Activated CD4-positive, alpha-beta T cell treated with anti-CD3 and anti-CD28 coated beads, Interleukin-2, amount 50 U/mL, for 1 hour (primary cell): ENCODE measurements at places on chromosomes 5 and 9.

- DNase-seq = no peak
Measured at GRCh38 chr9:98811051-98811650, 3.7 kb downstream of the GALNT12 start.

GRCh38 chr9:1591310-1591709 is 423.8 kb upstream of the SMARCA2 start:
- DNase-seq = no peak

- no peak for DNase-seq
Measured at GRCh38 chr5:153970496-153970895, 68.2 kb downstream of the FAM114A2 start.

GRCh38 chr9:122206118-122207046 is 22.4 kb downstream of the LHX6 start:
- DNase-seq = no peak

DNA sequence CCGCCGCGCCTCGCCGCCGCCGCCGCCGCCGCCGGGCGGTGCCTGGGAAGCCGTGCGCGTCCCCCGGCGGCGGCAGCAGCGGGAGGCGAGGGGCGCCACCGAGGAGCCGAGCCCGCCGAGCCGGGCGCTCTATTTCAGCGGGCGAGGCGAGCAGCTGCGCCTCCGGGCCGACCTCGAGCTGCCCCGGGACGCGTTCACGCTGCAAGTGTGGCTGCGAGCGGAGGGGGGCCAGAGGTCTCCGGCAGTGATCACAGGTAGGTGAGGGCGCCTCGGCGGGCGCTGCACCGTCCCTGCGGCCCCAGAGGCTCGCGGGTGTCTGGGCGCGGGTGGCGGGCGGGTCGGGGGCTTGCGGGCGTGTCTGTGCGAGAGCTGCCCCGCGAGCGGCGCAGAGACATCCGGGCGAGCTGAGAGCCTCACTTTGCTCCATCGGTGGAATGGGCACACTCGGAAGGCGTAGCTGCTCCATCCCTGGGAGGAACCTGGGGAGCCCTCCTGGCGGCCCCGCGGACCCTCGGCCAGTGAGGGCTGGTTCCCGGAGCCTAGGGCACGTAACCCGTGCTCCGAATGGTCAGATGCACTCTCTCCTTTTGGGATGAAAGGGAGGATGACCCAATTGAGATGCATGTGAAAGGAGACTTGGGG is 864 bp downstream of the PAPPA start:
- no peak for DNase-seq

- DNase-seq = no peak
Measured at GRCh38 chr5:109253262-109253661, 156.5 kb downstream of the PJA2 start.

- no peak for DNase-seq
Measured at GRCh38 chr9:137052998-137053943, 590 bp downstream of the ENTPD2 start.

DNA sequence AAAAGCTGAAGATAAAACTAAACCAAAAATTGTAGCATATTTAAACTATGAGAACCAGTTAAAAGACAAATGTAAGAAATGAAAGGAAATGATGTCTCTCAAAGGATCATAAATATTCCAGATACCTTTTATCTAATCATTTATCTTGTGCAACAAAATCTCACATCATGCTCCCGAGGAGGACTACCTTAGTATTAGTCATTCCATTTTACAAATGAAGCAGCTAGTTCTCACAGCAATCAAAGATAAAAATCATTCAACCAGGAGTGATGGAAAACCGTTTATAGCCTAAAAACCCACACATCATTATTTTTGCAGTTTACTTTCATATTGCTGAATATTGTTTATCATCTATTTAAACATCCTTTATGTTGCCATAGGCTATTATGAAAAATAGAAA is 190.0 kb downstream of the CDH12 start:
- DNase-seq = no peak

DNA sequence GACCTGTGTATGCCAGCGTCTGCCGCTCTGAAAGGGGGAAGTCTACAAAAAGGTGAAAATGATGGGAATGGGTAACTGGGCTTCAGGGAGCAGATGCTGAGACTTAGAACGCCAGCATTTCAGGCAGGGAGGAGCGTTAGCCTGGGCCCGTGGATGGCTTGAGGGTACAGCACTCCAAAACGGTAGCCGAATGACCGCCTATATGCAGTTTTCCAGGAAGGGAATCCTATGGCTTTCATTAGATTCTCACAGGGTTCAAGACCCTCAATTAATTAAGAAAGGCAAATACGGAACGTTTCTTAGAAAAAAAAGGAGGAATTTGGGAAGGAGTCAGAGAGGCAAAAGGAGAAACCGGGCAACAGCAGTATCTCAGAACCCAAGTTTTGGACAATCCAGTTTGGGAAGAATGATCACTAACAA is 639 bp downstream of the AMACR start:
- DNase-seq = no peak

DNA sequence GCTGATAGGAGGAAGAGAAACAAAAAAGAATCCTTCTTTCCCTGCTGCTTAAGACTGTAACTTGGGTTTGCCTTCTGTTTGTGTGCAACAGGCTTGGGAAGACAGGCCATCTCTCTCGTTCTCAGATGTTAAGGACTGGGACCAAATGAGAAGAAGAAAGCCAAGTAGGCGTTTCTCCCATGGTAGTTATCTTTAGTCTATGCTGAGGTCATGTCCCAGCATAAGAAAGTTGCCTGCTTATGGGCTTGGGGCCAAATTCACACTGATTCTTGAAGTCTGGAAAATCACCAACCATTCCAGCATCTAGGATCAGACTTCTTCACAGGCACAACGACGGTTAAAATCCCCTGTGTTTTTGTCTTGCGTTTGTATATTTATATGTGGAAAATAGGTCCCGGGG is 44.2 kb upstream of the PALM2AKAP2 start:
- no peak for DNase-seq

- no peak for DNase-seq
Measured at GRCh38 chr9:70405808-70406433, 8.5 kb downstream of the KLF9 start.

DNA sequence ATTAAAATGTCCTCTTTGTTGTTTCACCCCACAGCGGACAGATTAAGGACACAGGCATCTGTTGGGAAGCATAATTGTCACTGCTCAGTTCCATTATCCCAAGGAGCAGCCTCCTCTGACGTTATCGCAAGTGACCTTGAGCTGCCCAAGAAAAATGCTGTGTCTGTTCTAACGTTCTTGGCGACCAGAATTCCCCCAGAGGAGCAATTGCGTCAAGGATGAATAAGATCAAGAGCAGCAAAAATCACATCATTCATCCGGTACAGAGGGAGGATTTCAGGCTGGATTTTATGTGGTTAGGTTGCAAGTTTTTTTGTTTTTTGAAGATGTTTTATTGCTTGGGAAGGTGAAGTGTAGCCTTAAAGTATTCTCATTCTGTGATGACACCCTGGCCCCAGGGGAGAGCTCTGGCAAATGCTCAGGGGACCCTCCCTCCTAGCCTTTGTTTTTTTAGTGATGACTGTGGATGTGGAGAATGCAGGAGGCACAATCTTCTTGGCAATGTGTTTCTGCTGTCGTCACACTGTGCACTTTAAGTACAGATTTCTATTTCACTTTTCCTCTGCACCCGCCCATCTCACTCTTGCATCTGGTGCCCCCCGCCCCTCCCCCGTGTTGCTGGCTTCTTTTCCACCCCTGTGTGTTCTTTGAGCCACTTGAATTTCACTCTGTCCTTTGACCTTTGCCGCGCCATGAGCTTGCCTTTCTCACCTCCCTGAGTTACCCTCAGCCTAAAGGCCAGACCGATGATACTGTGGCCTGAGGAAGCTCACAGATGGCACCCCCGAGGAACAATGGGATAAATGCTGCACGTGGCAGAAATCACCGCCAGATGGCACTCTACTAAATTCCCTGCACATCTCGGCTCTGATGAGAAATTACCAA is 308.5 kb downstream of the RAB3C start:
- DNase-seq = peak; percentile 61

GRCh38 chr9:111605041-111605559 is 5.7 kb upstream of the PTGR1 start:
- DNase-seq = no peak

- DNase-seq = peak; percentile 57
Measured at GRCh38 chr5:132385326-132386105, 16.0 kb downstream of the SLC22A5 start.

GRCh38 chr5:151288180-151288579 is 15.4 kb downstream of the SLC36A3 start:
- DNase-seq = no peak

DNA sequence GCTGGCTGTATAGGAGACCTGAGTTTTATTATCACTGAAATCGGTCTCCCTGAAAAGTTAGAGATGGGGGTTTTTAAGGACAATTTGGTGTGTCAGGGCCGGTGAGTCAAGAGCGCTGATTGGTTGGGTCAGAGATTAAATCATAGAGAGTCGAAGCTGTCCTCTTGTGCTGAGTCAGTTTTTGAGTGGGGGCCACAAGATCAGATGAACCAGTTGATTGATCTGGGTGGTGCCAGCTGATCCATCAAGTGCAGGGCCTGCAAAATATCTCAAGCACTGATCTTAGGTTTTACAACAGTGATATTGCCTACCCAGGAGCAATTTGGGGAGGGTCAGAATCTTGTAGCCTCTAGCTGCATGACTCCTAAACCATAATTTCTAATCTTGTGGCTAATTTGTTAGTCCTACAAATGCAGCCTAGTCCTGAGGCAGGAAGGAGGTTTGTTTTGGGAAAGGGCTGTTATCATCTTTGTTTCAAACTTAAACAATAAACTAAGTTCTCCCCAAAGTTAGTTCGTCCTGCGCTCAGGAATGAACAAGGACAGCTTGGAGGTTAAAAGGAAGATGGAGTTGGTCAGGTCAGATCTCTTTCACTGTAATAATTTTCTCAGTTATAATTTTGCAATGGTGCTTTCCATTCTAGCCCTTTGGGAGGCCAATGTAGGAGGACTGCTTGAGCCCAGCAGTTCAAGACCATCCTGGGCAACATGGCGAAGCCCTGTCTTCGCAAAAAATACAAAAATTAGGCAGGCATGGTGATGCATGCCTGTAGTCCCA is 31.6 kb upstream of the RFK start:
- DNase-seq = no peak

DNA sequence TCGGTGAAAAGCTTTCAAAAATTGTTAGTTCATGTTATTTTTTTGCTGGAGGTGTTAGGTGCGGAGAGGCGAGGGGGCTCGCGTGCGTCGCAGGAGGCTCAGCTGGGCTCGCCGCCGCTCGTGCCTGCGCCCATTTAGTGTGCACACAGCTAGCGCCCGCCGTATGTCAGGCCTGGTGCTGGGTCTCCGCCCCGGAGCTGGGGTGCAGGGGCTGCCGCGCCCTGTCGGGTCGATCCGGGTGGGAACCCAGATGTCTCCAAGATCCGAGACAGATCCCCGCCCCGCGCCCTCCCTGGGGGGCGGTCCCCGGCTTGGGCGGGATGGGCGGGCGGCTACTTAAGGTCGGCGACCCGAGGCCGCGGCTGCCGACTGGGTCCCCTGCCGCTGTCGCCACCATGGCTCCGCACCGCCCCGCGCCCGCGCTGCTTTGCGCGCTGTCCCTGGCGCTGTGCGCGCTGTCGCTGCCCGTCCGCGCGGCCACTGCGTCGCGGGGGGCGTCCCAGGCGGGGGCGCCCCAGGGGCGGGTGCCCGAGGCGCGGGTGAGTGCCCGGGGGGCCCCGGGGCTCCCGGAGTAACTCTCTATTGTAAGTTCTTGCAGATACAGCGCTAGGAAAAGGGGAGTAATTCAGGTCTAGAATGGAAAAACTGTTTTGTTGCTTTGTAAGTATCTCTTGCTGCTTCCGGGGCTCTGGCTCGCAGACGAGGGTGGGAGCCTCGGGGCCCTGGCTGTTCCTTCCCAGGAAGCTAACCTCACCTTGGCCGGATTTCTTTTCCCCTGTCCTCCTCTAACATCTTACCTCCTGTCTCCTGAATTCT is 31.7 kb downstream of the GSN start:
- DNase-seq = no peak

- no peak for DNase-seq
Measured at GRCh38 chr5:35598707-35599370, 18.8 kb upstream of the SPEF2 start.

DNA sequence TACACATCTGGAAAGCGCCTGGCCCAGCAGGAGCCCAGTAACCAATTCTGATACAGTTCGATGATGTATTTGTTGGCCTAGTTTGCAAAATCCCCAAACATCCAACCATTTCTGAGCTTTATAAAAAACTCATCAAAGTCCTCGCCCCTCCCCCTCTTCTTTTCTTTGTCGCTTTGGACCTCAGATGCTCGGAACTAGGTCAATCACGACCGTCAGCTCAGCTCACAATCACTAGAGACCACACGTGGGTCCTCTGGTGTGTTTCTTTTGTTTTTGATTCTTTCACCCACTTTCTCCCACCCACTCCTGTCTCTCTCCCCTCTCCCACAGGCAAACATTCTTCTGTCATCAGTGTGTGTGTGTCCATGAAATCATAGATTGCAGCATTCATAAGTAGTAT is 26.7 kb upstream of the ZBTB43 start:
- no peak for DNase-seq

DNA sequence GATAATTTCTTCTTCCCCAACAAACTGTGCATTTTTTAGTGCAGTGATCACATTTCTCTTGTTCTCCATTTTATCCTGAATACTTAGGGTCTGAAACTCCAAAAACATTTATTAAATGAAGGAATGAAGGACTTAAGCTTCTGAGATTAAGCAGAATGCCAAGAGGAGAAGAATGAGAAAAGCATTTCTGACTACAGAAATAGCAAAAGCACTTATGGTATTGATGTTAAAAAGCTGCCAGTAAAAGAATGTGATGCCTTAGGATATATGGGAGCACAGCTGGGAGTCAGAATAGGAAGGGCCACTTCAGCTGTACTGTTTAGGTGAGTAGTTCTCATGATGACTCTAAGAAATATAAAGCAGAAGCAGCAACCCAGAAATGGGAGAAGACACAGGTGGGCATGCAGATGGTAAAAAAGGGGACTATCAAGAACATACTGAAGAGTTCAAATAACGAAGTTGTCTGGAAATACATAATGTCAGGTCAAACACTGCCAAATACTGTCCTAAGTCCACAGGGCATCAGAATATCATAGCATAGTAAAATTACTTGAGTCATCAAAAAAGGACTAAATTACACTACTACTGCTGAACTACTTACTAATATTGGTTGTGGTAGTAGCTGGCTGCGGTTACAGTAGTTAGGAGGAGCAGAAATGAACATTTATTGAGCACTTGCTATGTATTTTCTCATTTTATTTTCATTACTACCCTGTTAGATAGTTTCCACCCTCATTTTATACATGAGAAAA is 132.7 kb downstream of the MAPKAP1 start:
- DNase-seq = no peak

DNA sequence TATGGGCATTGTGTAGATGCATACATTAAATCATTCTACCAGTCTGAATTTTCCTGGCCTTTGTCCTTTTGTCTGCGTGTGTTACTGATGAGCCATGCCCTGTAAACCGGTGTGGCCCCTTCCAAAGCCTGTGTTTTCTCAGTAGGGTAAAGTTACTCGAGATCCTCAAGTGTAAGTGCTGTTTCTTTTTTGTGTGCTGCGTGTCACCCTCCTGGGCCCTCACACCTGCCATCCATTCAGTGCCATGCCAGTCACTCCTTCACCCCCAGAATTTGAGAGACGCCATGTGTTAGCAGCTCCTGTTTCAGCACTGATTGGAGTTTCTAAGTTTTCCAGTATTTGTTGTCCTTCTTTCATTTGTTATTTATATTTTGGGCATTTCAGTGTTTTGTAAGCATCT is 288.2 kb downstream of the FANCC start:
- DNase-seq = no peak

GRCh38 chr9:76453785-76454184 is 5.2 kb upstream of the GCNT1 start:
- DNase-seq = no peak

- DNase-seq = no peak
Measured at GRCh38 chr5:74945561-74946165, 79.5 kb upstream of the FAM169A start.

GRCh38 chr5:154221371-154221896 is 30.9 kb downstream of the GALNT10 start:
- DNase-seq = peak; percentile 52
